Endothelial cell of umbilical vein (primary cell): ENCODE measurements at places on chromosomes 1 and 21. TPM values are rescaled to one million over a fixed set of nuclear protein-coding genes. Genes with fewer than 3 reads are reported as not detected.

The LIX1L gene
- 48.4 and 56.4 TPM in 2 replicates for polyA plus RNA-seq

The PDZK1 gene
- 0.03 and 0.11 TPM in 2 replicates for polyA plus RNA-seq

The PSMA5 gene
- polyA plus RNA-seq: 87.9 and 98.1 TPM in 2 replicates

The GJA4 gene
- polyA plus RNA-seq: 175 and 265 TPM in 2 replicates

The TIMM17A gene
- polyA plus RNA-seq: 41.1 and 57.9 TPM in 2 replicates

The TIAM1 gene
- polyA plus RNA-seq: 0.10 and 0.21 TPM in 2 replicates

The SLC9C2 gene
- not detected in 2 replicates for polyA plus RNA-seq

DNA sequence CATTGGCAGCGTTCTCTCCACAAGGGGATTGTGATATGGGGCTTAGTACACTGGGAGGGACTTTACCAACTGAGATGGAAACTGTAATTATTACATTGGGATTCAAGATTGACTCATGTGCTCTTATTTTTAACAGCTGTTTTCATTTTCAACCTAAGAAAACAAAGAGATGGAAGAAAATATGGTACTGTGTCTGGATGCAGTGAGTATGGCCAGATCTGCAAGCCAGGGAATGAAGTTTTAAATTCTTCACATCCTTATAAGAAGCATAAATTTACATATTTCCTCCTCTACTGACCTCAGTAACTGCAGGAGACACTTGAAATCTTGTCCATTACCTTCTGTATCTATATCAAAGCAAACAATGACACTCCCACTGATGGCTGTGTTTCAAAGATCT is 81.5 kb upstream of the EDEM3 start:
- DNase-seq: no peak

- DNase-seq: no peak
Observed at GRCh38 chr1:200468264-200469001, 58.6 kb upstream of the ZNF281 start.

DNA sequence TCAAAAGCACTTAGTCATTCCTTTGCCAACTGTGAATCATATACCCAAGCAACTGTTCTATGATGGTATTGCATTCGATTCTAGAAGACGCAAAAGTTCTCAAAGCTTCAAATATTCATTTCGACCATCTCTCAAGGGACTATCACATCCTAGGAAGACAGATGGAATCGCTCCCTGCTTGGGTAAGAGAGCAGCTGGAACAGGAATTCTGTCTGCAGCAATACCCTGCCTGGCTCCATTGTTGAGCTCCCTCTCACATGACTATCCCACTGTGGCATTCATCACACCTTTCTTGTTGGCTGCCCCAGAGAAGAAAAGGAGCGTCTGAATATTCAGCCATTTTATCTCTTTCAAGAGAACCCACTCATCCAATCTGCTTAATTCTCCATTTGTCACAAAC is 397.7 kb downstream of the NTNG1 start:
- no peak for DNase-seq

DNA sequence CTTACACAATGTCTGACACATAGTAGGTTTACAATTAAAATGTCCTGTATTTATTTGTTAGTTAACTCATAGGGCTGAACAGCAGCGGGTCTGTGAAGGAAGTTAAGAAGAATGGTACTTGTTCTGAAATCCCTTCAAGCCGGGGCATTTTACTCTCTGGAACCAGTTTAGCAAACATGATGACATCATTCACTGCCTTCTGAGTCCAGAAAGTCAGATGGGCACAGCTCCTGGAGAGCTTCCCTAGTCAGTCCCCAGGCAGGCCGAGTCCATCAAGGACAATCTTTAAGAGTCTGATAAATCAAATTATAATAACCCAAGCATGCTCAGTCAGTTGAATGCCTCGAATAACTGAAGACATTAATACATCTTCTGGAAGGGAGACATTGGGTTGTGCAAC is 125.4 kb upstream of the DAB1 start:
- DNase-seq: no peak

- no peak for DNase-seq
Observed at GRCh38 chr1:242761556-242761955, 237.1 kb upstream of the PLD5 start.

- DNase-seq: no peak
Observed at GRCh38 chr1:4375812-4376211, 278.6 kb upstream of the AJAP1 start.

- no peak for DNase-seq
Observed at GRCh38 chr1:3360646-3361257, 93.7 kb upstream of the ARHGEF16 start.

GRCh38 chr21:40976198-40977109 is 129.5 kb upstream of the DSCAM start:
- no peak for DNase-seq

DNA sequence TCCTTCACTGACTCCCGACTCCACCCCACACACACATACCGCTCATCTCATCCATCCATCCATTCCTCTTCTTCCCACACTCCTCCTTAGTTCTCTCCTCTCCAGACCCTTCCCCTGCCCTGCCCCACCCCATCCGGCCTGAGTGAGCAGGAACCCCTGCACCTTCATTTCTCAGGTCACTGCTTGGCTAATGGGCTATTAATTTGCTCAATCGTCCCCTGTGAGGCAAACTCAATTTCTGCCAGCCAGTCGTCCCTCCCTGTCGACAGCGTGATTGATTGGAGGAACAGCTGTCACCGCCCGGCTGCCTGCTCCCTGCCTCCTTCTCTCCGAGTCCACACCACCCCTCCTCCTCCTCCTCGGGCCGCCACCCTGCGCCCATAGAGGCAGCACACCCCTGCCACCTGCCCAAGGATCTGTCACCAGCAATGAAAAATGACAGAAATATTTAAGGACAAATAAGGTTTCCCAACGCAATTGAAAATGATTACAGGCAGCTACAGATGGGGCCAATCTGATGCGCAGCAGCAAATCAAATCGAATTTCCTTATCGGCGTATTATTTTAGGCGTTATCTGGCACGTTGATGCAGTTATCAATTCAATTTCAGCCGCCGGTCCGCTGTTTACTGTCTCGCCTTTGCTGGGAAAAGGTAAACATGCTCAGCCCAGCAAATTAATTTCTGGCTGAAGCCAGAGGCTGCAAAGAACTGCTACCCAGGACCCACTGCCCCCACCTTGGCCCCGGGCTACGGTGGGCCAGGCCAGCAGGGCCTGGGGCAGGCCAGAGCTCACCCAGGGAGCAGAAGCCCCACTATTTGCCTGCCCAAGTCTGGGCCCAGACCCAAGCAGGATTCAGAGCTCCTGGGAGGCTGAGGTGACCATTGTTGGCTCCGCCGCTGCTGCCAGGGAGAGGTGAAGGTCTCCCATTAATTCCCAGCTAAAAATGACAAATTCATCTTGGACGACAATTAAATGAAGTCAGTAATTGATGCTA is 71.3 kb downstream of the TMEM53 start:
- DNase-seq: no peak

DNA sequence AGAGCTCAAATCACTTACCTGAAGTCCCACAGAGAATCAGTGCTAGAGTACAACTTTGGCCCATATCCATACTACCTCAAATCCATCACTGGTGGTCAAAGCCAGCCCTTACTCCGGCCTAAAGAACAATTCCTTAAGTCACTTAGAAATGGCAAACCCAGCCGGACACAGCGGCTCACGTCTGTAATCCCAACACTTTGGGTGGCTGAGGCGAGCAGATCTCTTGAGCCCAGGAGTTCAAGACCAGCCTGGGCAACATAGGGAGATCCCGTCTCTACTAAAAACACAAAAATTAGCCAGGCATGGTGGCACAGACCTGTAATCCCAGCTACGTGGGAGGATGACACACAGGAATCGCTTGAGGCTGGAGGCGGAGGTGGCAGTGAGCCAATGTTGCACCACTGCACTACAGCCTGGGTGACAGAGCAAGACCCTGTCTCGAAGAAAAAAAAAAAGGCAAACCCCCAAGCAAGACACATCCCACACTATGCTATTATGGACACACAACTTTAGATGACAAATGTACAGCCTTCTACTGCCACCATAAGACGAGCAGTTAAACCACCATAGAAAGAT is 24.0 kb downstream of the NPHP4 start:
- DNase-seq: no peak

DNA sequence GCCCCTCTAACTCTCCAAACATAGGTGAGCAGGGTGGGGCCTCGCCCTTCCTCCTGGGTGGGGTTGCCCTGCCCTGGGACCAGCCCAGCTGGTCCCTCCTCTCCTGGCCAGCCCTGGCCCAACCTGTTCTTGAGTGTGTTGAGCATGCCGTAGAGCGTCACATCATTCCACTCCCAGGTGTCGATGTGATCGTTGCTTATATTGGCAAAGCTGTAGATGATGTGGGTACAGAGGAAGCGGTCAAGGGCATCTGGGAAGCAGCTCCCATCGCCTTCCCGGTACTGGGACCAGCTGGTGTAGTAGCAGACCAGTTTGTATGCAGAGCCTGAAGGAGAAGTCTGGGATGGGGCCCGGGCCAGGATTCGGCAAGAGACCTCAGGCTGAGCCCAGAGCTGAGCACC is 1.4 kb downstream of the CHI3L1 start:
- DNase-seq: no peak

GRCh38 chr1:77438236-77438913 is 156.6 kb downstream of the AK5 start:
- DNase-seq: peak; percentile 84

GRCh38 chr1:245687636-245688535 is 533.1 kb downstream of the KIF26B start:
- no peak for DNase-seq

GRCh38 chr1:205921570-205921909 is 21.7 kb downstream of the SLC26A9 start:
- DNase-seq: no peak

GRCh38 chr1:61047061-61047460 is 35.3 kb upstream of the NFIA start:
- DNase-seq: no peak

DNA sequence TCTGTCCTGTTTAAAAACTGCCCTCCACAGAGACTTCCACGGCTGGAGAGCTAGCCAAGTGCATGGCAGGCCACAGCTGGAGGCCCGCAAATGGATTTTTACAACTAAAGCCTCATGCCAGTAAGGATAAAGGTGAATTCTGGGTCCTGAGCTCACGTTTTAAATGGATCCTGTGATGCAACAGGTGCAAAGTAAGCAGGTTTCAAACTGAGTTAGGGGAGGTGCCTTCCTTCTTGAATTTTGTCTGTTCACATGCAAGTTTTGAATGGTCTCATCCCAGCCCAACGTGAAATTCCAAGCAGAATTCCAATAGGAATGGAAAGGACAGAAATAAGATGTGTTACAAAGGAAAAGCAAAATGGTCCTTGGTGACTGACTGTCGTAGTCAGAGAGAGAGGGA is 36.2 kb upstream of the A3GALT2 start:
- no peak for DNase-seq

DNA sequence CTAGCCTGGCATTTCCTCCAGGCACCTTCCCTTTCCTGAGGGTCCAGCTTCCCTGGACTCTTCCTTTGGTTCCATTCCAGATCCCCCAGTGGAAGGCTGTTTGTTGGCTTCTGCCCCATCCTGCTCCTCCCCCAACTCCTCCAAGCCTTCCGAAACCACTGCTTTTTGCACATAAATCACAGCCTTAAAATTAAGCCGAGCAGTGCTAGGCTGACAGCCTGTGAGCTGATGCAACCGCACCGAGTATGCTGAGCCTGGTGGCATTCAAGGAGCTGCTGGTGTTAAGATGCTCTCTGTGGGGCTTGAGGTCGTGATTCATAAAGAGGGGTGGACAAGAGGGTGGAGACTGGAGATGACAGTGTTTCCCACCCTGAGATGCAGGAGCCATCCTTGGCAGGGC is 266.6 kb upstream of the C1orf174 start:
- no peak for DNase-seq

GRCh38 chr1:153881751-153882150 is 41.0 kb downstream of the GATAD2B start:
- DNase-seq: peak; percentile 71

- DNase-seq: no peak
Observed at GRCh38 chr1:37130221-37130948, 96.1 kb upstream of the GRIK3 start.

DNA sequence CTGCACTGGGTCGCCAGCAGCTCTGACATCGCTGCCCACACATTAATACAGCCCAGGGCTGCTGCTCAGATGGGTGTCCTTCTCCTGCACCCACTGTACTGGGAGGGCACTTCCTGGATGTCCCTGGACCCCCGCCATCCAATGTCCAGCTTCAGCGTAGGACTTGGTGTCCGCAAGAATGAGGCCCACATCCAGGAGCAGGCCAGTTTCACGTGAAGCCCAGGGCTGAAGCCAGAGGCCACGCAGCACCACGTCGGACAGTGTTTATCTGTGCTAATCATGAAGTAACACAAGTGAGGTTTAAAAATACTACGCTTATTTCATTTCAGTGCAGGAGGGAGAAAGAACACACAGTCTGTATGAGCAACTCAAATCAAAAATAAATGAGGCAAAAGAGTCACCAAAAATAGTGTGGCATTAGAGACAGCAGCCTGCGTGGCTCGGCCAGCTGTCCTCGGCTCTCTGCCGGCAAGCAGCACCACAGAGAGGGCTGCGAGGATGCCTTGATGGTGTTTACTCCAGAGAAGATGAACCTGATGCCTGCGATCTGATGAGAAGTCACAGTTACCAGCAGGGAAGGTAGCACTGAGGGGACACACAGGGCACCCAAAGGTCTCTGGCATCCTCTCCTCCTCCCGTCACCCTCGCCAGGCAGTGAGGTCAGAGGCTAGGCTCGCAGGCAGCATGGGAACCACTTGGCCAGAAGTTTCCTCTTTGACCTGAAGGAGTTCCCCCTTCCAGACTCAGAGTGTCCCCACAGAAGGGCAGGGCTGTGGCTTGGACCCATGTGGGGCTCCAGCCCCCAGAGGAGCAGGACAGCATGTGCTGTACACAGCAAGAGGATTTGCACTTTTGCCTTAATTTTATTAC is 22.1 kb upstream of the NPHP4 start:
- no peak for DNase-seq

GRCh38 chr1:25572708-25573590 is 29.5 kb downstream of the LDLRAP1 start:
- DNase-seq: peak; percentile 48

DNA sequence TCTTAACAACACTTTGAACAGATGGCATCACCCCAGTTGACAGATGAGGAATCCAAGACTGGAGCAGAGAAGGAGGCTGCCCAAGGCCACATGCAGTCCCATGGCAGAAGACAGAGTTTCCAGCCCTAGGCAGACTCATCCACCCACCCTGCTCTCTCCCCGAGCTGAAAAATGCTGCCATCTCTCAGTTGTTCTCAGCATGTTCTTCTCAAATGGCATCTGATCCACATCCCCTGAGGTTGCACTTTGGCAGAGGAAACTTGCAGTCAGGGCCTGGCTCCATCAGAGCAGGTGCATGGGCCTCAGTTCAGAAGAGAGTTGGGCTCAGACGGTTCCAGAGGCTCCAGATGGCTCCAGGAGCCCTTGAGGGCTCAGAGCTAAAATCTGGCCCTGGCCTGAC is 709.4 kb downstream of the MATN1 start:
- DNase-seq: no peak

DNA sequence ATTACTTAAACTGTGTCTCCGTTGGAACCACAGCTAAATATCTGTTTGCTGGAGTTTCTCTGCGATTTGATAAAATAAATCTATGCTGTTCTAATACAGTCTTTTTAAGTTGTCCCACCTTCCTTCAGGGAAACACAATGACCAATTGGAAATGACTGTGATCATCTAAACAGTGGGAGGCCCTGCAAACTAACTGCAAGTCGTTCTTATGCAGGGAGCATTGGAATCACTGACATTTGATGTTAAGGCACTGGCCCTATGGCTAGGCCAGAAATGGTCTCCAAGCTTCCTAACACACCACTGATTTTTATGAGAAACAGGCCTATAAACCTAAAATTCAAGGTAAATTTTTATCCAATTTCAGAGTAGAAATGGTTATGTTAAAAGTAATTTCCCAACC is 645.2 kb downstream of the LMO4 start:
- DNase-seq: no peak
